ENCODE measurements at places on chromosomes 2 and 18. TPM values are rescaled to one million over a fixed set of nuclear protein-coding genes. Genes with fewer than 3 reads are reported as not detected.

The AKAIN1 gene
- 3.8 TPM for total RNA-seq

The DHRS9 gene
- total RNA-seq, result 0.94 TPM

The PKP4 gene
- total RNA-seq, result 125 TPM

The ABCA12 gene
- 0.63 TPM for total RNA-seq

The DYSF gene
- total RNA-seq, result 1.6 TPM

The RAB17 gene
- total RNA-seq, result not detected

The FBXO48 gene
- 0.94 TPM for total RNA-seq

The SPHKAP gene
- 51.3 TPM for total RNA-seq

The VWA3B gene
- 1.3 TPM for total RNA-seq

The ERBB4 gene
- total RNA-seq, result 151 TPM

The DNPEP gene
- total RNA-seq, result 17.2 TPM

The LIPG gene
- total RNA-seq, result 25.7 TPM

The COL4A4 gene
- total RNA-seq, result 0.94 TPM

The ZNF385B gene
- 18.2 TPM for total RNA-seq

The MC5R gene
- 5.0 TPM for total RNA-seq

The OSBPL6 gene
- 34.4 TPM for total RNA-seq

The SERPINB10 gene
- total RNA-seq, result not detected

The PFN4 gene
- total RNA-seq, result 1.6 TPM

The RBM44 gene
- 4.1 TPM for total RNA-seq

The AFF3 gene
- 153 TPM for total RNA-seq

The IHH gene
- total RNA-seq, result not detected

The CMPK2 gene
- total RNA-seq, result 8.1 TPM

The KCNIP3 gene
- 15.3 TPM for total RNA-seq

The RBM43 gene
- total RNA-seq, result 1.6 TPM

The GRP gene
- 18.5 TPM for total RNA-seq

The NEU2 gene
- not detected for total RNA-seq

The PMAIP1 gene
- total RNA-seq, result 0.94 TPM

The EFEMP1 gene
- 0.94 TPM for total RNA-seq

The GLI2 gene
- 6.3 TPM for total RNA-seq

The RAPH1 gene
- 67.0 TPM for total RNA-seq

The ERFE gene
- 1.3 TPM for total RNA-seq

The HOXD12 gene
- total RNA-seq, result not detected

The UGT1A9 gene
- total RNA-seq, result not detected

The FMNL2 gene
- total RNA-seq, result 123 TPM

The RFTN2 gene
- total RNA-seq, result 26.0 TPM

The FLACC1 gene
- total RNA-seq, result 2.5 TPM

The SLC9A4 gene
- total RNA-seq, result 0.63 TPM

The RAX gene
- total RNA-seq, result not detected

The CYP27A1 gene
- 3.4 TPM for total RNA-seq

The ABCB11 gene
- total RNA-seq, result 1.6 TPM

The MC2R gene
- not detected for total RNA-seq

The LPIN1 gene
- total RNA-seq, result 50.1 TPM

The EVA1A gene
- total RNA-seq, result not detected

The TEX44 gene
- not detected for total RNA-seq

The MYO3B gene
- 0.94 TPM for total RNA-seq

Data from parietal lobe (tissue), 2 donors.